ENCODE measurements at places on chromosomes 13 and 19. TPM values are rescaled to one million over a fixed set of nuclear protein-coding genes. Genes with fewer than 3 reads are reported as not detected.

RAB3A gene
- total RNA-seq: 13.0 TPM

RASIP1 gene
- total RNA-seq: 3.2 TPM

KIR3DL2 gene
- not detected for total RNA-seq

DNA sequence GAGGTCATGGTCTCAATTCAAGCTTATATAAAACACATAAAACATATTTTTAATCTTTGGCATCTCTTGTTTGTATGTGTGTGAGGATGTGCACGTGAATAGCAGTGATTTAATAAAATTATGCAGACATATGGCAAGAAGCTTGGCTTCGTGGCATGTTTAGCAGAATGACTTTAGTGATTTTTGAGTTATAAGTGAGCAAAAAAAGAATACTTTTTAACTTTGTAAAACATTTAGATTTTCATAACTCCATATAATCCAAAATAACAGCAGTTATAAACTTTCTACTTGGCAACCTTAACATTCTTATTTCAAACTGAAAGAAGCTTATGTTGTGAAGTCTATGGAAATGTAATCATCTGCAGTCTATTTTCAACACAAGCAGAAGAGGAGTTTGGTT, 120.6 kb downstream of the SLITRK1 start:
- no peak for DNase-seq

DNA sequence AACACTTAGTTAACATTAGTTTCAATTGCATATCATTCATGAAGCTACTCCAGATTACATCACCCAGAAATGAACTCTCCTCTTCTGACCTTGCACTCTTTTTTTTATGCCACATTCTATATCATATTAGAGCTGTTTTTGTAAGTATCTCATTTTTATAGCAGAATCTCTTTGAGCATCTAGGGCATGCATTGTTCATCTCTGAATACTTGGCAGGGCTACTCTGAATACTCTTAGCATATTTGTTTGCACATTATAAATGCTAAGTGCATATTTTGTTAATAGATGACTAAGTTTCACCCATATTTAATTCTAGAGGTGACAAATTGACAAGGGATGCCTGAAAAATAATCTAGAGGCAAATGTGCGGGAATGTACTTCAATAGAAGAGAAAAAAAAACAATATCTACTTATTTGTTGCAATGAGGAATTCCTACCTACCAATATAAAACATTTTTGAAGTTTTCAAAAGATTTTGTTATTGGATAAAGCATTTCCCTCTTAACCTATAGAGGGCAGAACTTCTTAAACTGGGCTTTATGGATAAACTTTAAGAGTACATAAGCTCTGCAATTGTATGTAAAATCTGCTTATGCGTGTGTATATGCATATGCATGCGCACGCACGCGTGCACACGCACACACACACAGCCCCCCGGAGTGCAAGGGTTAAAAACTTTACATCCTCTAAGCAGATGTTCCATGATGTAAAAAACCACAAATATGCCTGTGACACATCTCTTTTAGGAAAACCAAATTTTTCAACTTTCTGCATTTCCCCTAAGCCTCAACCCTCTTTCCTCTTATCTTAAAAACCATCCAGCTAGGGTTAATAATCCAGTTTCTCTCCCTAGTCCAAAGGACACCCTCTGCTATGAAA, 73.0 kb upstream of the OXGR1 start:
- DNase-seq: peak; percentile 51
